ENCODE measurements at places on chromosomes 16 and 17. TPM values are rescaled to one million over a fixed set of nuclear protein-coding genes. Genes with fewer than 3 reads are reported as not detected.

SAMD14 gene
- 14.1 TPM for total RNA-seq

LRRC37A2 gene
- total RNA-seq = 1.9 TPM

YPEL2 gene
- 127 TPM for total RNA-seq

KRTAP2-2 gene
- total RNA-seq = not detected

GLTPD2 gene
- total RNA-seq = not detected

CCL18 gene
- total RNA-seq = not detected

SPATA32 gene
- total RNA-seq = not detected

SBK1 gene
- under 0.01 TPM for total RNA-seq

CHAD gene
- total RNA-seq = not detected

TNFRSF17 gene
- not detected for total RNA-seq

SOX8 gene
- 0.16 TPM for total RNA-seq

All from bladder microvascular endothelial cell (primary cell).